ENCODE measurements at places on chromosomes 13 and 19. TPM values are rescaled to one million over a fixed set of nuclear protein-coding genes. Genes with fewer than 3 reads are reported as not detected.

LRP3 gene
- total RNA-seq = 49.8 TPM

MIR17HG gene
- total RNA-seq = 2.4 TPM

ADGRE1 gene
- total RNA-seq = not detected

CRX gene
- not detected for total RNA-seq

PRKD2 gene
- total RNA-seq = 43.9 TPM

KLK12 gene
- not detected for total RNA-seq

OCEL1 gene
- 28.5 TPM for total RNA-seq

DNA sequence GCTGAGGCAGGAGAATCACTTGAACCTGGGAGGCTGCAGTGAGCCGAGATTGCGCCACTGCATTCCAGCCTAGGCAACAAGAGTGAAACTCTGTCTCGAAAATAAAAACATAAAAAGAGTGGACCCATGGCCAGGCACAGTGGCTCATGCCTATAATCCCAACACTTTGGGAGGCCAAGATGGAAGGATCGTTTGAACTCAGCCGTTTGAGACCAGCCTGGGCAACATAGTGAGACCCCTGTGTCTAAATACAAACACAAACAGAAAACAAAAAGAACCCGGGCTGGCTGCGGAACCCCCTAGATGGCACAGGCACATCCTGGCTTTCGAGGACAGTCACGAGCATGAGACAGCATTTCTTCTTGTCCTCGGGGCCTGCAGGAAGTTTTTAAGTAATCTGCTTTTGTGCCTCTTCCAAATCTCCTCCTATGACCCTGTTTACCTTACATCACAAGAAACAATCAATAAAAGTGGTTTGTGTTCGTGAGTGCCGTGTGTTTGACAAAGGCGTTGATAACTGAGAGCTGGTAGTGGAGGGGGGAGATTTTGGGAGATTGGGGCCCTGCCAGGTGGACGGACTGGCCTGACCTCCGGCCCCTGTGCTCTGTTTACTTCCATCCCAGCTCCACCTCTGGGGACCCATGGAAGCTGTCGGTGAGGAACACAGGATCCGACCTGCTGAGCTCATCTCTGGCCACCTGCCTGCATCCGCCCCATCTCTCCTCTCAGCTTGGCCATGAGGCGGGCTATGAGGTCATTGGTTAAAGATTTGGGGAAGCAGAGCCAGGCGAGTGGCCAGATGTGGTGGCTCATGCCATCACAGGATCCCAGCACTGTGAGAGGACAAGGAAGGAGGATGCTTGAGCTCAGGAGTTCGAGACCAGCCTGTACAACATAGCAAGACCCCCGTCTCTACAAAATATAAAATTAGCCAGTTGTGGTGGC, 5.9 kb upstream of the GDF15 start:
- no peak for DNase-seq
- H3K4me1 ChIP-seq = peaks cover 45% of the 10 kb centered on the region
- H3K36me3 ChIP-seq = no peaks in the 10 kb centered on the region
- H3K27me3 ChIP-seq = no peaks in the 10 kb centered on the region
- peak overlapping the region; percentile 10 for H3K27ac ChIP-seq

GRCh38 chr13:99307648-99308339, 595 bp upstream of the GPR183 start:
- no peaks in the 10 kb centered on the region for H3K27me3 ChIP-seq
- DNase-seq = no peak
- H3K36me3 ChIP-seq = peaks cover 7% of the 10 kb centered on the region
- H3K27ac ChIP-seq = peak overlapping the region; percentile 78
- H3K4me3 ChIP-seq = no peak overlapping the region
- peaks cover 50% of the 10 kb centered on the region for H3K4me1 ChIP-seq

GRCh38 chr19:50778906-50779430, 8.7 kb downstream of the GPR32 start:
- peaks cover 47% of the 10 kb centered on the region for H3K27me3 ChIP-seq
- H3K36me3 ChIP-seq = no peaks in the 10 kb centered on the region
- DNase-seq = no peak

GRCh38 chr13:84812789-84813188, 930.5 kb upstream of the SLITRK1 start:
- no peaks in the 10 kb centered on the region for H3K27me3 ChIP-seq
- no peak for DNase-seq
- no peak overlapping the region for H3K4me3 ChIP-seq
- H3K27ac ChIP-seq = no peak overlapping the region
- H3K36me3 ChIP-seq = no peaks in the 10 kb centered on the region
- H3K4me1 ChIP-seq = peaks cover 38% of the 10 kb centered on the region

GRCh38 chr19:56566904-56567273, 379 bp upstream of the ZNF470 start:
- peak overlapping the region; percentile 98 for H3K4me3 ChIP-seq
- peaks cover 48% of the 10 kb centered on the region for H3K36me3 ChIP-seq
- H3K4me1 ChIP-seq = peaks cover 11% of the 10 kb centered on the region
- no peak for DNase-seq

GRCh38 chr13:73934215-73934641, 200.0 kb downstream of the KLF12 start:
- no peak overlapping the region for H3K4me3 ChIP-seq
- peaks cover 37% of the 10 kb centered on the region for H3K4me1 ChIP-seq
- H3K27me3 ChIP-seq = no peaks in the 10 kb centered on the region

GRCh38 chr19:15837221-15837731, 21.8 kb upstream of the OR10H1 start:
- no peaks in the 10 kb centered on the region for H3K4me1 ChIP-seq
- no peak overlapping the region for H3K4me3 ChIP-seq
- no peak for DNase-seq

DNA sequence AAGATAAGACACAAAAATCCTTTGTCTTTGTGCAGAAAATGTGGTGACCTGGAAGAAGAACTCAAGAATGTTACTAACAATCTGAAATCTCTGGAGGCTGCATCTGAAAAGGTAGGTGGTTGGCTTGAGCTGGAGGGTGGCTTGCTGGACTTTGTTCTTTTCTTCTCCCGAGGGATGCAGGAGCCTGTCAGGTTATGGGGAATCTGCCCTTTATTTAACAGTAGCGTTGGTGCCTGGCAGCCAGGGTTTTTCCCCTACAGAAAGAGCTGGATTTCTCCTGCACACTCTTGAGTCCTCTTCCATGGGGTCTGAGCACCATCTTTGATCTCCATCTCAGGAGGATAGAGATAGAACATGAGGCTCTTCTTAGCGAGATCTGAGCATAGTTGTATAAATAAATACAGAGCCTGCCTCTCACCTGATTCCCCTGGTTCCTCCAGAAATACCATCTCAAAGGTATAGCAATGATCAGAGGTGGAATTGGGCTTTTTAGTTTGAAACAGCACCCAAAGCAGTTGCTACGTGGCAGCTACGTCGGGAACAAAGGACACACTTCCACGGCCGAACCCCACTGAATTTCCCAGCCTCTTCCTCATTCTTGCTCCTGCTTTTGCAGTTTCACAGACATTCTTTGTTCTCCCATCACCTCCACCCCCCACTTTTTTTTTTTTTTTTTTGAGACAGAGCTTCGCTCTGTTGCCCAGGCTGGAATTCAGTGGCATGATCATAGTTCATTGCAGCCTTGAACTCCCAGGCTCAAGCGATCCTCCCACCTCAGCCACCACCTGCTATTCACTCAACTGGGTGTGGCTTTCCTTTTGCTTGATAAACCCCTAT, 12.9 kb downstream of the TPM4 start:
- H3K27ac ChIP-seq = peak overlapping the region; percentile 52
- no peak for DNase-seq
- H3K27me3 ChIP-seq = no peaks in the 10 kb centered on the region

- H3K27ac ChIP-seq = peak overlapping the region; percentile 63
- no peaks in the 10 kb centered on the region for H3K27me3 ChIP-seq
- no peak overlapping the region for H3K4me3 ChIP-seq
- no peak for DNase-seq
- peaks cover 22% of the 10 kb centered on the region for H3K36me3 ChIP-seq
- H3K4me1 ChIP-seq = peaks cover 24% of the 10 kb centered on the region
These were observed 13.3 kb downstream of the CAPN12 start for GRCh38 chr19:38730731-38731589.

- H3K27me3 ChIP-seq = peaks cover 26% of the 10 kb centered on the region
- peaks cover 2% of the 10 kb centered on the region for H3K4me1 ChIP-seq
- DNase-seq = no peak
- no peak overlapping the region for H3K4me3 ChIP-seq
- H3K27ac ChIP-seq = no peak overlapping the region
- no peaks in the 10 kb centered on the region for H3K36me3 ChIP-seq
These were observed 52.3 kb downstream of the MRPL57 start for GRCh38 chr13:21228738-21229137.

GRCh38 chr13:80957019-80957655, 616.2 kb upstream of the SPRY2 start:
- H3K4me3 ChIP-seq = no peak overlapping the region
- no peaks in the 10 kb centered on the region for H3K36me3 ChIP-seq
- no peak for DNase-seq
- H3K4me1 ChIP-seq = peaks cover 2% of the 10 kb centered on the region

GRCh38 chr13:77896536-77896935, 22.1 kb downstream of the EDNRB start:
- no peaks in the 10 kb centered on the region for H3K4me1 ChIP-seq
- no peak for DNase-seq
- no peak overlapping the region for H3K4me3 ChIP-seq
- no peaks in the 10 kb centered on the region for H3K27me3 ChIP-seq
- H3K36me3 ChIP-seq = no peaks in the 10 kb centered on the region

DNA sequence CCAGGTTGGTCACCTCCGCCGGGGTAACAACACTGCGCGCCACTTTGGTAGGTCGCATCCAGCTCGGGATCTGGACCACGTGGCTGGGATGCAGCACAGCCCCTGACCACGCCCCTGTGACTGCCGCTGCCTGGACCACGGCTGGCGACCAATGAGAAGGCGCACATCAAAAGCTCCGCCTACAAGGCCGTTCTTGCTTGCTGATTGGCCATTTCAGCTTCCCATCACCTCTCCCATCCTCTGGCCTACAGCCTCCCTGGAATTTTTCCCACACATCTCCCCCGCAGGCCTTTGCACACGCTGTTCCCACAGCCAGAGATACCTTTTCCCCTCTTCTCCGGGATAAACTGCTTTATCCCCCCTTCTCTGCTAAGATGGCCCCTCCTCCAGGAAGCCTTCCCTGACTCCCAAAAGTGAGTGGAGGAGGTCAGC, 12.5 kb upstream of the MAP1S start:
- no peak for DNase-seq
- H3K27ac ChIP-seq = no peak overlapping the region
- no peaks in the 10 kb centered on the region for H3K36me3 ChIP-seq
- H3K27me3 ChIP-seq = peaks cover 5% of the 10 kb centered on the region
- H3K4me1 ChIP-seq = no peaks in the 10 kb centered on the region
